CD4-positive, alpha-beta T cell treated with Interleukin-2 at 100 ng/mL for 4 hours (primary cell): ENCODE measurements at places on chromosomes 11 and 22.
A peak's percentile ranks its signal among the peaks of the same experiment; 100 is the strongest.

DNA sequence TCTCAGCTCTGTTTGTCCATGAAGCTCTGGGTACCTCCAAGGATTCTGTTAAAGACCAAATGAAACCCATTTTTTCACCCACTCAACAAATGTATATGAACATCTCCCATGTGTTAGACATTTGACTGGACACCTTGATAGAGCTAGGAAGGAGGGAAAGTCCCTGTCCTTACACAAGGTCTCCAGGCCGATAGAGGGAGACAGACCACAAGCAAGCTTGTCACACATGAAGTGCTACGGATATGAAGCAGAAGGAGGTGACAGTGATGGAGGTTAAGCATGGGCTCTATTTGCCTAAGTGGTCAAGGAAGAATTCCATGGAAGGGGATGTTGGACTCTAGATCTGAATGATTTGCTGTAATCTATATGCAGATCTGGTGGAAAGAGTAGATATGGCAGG is 138.5 kb downstream of the MYO18B start:
- DNase-seq = no peak

GRCh38 chr11:14323118-14323676 is 35.8 kb downstream of the RRAS2 start:
- DNase-seq = no peak

GRCh38 chr11:103929170-103929903 is 107.1 kb upstream of the DDI1 start:
- no peak for DNase-seq

- DNase-seq = no peak
Measured at GRCh38 chr22:29621761-29622526, 18.5 kb downstream of the NF2 start.

DNA sequence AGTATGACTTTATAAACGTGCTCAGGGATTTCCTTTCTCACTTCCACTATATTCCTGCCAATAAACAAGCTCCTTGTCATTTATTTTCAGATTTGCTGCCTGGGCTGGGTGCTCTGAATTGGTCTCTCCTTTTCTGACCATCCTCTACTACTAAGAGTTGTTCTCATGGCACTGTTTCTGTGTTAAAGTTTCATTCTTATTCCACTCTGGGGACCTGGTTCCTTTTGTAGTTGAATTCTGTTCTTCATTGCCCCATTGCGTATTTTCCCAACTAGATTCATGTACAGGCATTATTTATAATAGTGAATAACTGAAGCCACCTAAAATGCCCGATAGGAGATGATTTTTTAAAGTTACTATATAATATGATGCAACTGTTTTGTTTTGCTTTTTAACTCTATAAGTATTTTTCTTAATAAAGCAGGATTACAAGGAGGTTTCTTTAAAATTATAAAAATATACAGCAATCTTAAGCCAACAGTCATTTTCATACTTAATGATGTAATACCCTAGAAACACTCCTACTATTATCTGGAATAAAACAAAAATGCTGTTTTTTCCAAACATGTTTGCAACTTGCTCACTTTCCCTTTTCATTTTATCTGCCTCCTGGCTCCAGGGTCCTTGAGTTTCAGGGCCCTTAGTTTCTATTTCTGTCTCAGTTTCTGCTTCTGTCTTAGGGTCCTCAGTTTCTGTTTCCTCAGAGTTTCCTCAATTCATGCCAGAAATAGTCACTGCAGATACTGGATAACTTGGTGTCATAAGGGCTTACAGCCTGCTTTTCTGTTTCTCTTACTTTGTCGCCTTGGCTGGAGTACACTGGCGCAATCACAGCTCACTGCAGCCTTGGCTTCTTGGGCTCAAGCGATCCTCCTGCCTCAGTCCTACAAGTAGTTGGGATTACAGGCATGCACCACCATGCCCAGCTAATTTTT is 9.8 kb upstream of the FUT4 start:
- DNase-seq = no peak

DNA sequence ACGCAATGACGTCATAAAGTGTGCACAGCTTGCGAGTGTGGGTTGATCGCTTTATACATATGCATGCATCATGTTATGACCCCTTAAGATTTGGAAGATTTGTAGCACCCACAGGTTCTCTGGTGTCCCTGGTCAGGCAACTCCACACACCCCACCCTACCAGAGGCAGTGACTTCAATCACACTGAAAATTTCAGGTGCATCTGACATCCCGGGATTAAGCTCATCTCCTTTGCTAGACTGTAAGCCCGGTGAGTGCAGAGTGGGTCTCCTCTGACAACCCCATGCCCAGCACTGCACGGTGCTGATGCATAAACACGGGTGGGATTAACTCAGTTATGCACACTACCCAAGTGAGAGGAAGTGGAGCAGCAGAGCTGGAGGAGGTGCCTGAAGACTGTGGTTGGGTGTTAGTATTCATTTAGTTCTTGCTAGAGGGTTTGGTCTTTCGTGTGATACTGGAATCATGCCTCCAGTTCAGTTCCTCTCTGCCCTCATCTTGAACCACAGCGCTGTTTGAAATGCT is 6.5 kb downstream of the ARSA start:
- peak; percentile 64 for DNase-seq

GRCh38 chr22:37762389-37762836 is 45.3 kb upstream of the GCAT start:
- no peak for DNase-seq

DNA sequence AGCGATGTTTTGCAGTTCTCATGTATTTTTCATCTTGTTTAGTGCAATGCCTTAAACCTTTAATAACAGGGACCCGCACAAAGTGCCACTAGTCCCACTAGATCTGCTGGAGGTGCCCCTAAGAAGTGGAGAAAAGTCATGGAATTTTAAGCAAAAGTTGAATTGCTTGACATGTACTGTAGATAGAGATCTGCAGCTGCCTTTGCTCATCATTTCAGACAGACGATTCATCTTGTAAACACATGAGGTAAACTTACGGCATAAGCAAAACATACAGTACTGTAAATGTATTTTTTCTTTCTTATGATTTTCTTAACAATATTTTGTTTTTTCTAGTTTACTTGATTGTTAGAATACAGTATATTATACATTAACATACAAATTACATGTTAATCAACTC is 295.6 kb downstream of the CASP12 start:
- DNase-seq = no peak

- DNase-seq = no peak
Measured at GRCh38 chr11:19244621-19245020, 3.9 kb upstream of the E2F8 start.

DNA sequence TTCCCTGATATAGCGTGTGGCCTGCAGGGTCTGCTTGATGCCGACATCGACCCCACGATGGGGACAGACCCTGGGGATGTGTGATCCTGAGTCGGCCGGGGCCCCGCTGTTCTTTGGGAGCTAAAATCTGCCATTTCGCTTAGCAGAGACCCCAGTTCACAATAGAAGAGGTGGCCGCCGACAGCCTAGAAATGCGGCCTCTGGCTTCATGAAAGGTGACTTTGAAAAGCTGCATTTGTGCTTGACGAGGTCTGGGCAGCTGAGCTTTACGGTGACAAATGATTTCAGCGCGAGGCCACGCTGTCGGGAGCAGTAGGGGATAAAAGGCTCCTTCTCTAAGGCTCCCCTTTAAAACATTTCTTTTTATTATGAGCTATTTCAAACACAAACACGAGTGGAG is 71.7 kb downstream of the RPS6KA4 start:
- no peak for DNase-seq
